HuH-7 (cell line): ENCODE measurements at places on chromosomes 13 and 19.
A peak's percentile ranks its signal among the peaks of the same experiment; 100 is the strongest.

DNA sequence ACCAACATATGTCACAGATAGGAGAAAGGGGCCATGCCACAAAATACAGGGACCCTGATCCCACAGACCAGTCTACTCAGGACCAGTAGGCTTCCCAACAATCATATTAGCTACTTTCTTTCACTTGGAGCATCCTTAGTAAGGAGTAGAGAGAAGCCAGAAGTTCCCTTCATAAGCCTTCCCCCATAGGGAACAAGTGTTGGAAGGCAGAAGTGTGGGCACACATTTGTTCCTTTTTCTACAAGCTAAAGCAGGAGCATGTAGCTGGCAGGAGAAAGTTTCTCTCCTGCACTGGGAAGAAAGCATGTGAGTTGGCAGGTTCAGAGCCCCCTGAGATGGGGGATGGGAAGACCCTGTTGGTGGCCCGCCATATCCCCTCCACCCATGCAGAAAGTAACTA lies 165.4 kb downstream of the KCTD12 start:
- no peak for DNase-seq

DNA sequence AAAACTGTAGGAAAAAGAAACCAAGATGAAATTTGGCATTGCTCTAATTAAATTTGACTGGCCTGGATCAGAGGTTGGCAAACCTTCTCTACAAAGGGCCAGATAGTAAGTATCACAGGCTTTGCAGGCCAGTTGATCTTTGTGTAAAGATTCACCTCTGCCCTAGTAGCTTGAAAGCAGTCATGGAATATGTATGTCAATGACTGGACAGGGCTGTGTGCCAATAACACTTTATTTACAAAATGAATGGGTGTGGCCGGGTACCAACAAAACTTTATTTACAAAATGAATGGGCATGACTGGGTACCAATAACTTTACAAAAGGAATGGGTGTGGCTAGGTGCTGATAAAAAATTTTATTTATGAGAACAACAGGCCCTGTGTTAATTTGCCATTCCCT lies 20.0 kb downstream of the SIN3B start:
- no peak for DNase-seq

DNA sequence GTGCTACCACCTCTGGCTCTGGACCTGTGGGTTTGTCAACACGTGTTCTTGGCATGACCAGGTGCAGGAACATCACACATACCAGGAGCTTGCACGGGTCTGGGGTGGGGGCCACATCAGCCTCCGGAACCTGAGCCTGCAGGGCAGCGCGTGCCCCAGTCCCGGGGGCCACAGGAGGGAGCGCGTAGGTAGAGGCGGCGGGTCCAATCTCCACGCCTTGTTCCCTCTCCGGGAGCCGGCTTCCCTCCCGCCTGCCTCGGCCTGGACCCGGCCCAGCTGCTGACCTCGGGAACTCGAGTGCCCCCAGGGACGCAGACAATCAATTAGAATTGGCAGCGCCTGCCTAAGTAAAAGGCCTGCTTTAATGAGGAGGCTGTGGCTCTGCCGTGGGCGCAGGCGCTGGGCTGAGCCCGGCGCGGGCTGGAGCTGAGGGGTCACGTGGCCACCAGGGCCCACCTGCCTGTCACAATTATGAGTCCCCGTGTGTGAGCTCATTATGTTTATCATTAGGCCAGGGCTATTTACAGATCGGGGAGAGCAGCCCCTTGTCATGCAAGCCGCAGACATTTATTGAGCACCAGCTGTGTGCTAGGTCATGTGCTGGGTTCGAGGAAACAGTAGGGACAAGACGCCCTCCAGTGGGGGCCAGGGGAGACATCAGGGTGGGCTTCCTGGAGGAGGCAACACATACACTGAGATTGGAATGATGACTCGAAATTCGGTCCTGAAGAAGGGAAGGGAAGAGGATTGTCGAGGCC lies 32.2 kb upstream of the TNFAIP8L1 start:
- DNase-seq: no peak

DNA sequence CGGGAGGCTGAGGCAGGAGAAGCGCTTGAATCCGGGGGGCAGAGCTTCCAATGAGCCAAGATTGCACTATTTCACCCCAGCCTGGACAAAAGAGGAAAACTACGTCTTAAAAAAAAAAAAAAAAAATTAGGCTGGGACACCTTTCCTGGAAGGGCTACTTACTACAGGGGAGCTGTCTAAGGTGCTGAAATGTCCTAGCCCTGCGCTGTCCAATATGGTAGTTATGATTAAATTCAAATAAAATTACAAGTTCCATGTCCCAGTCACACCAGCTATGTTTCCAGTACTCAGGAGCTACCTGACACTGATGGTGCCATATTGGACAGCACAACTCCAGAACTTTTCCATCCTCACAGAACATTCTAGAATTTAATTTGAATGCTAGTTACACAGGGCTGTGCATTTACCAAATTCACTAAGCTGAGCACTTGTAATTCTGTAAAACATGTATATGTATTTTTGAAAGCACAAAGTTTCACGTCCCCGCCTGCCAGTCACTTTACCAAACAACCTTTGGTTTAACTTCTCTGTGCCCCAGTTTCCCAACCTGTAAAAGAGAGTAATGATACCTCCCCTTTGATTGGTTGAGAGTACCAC lies 9.2 kb upstream of the ZSCAN22 start:
- DNase-seq: no peak

GRCh38 chr13:76958841-76959432 lies 10.6 kb downstream of the ACOD1 start:
- no peak for DNase-seq

DNA sequence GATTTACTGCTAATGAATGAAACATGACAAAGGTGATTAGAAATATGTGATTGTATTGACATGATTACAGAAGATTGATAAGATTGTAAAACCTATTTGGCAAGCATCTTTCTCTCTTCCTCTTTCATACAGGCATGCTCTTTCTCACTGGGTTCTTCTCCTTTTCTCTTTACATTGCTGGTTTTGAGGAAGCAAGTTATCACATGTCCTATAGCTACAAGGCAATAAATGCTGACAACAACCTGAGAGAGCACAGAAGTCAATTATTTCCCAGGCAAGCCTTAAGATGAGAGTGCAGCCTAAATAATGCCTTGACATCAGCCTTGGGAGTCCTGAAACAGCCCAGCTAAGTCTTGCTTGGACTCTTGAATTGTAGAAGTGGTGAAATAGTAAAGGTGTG lies 875.0 kb downstream of the SLITRK1 start:
- no peak for DNase-seq

DNA sequence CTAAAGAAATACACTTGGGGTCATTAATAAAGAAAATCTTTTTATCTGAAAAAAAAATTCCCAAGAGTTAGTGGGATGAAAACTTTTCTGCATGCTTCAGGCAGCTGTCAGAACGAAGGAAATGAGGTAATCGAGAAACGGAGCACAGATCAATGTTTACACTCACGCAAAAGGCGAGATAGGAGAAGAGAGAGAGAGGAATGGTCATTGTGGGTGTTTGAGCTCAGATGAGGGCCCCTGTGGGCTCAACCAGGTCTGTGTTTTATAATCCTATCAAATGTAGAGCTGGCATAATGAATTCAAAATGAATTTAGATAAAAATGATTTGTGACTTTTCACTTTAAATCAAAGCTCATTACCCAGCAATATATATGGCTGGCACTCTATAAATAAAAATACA lies 6.3 kb upstream of the RXFP2 start:
- DNase-seq: no peak

- no peak for DNase-seq
These were observed 49.5 kb downstream of the COL4A1 start for GRCh38 chr13:110257408-110257807.

GRCh38 chr13:111866731-111867245 lies 200.2 kb upstream of the SOX1 start:
- DNase-seq: no peak

GRCh38 chr13:114128348-114128623 lies 4.1 kb downstream of the RASA3 start:
- no peak for DNase-seq

GRCh38 chr19:48794291-48794690 lies 16.5 kb downstream of the BCAT2 start:
- no peak for DNase-seq

GRCh38 chr19:16887353-16888265 lies 1.2 kb upstream of the F2RL3 start:
- DNase-seq: no peak

DNA sequence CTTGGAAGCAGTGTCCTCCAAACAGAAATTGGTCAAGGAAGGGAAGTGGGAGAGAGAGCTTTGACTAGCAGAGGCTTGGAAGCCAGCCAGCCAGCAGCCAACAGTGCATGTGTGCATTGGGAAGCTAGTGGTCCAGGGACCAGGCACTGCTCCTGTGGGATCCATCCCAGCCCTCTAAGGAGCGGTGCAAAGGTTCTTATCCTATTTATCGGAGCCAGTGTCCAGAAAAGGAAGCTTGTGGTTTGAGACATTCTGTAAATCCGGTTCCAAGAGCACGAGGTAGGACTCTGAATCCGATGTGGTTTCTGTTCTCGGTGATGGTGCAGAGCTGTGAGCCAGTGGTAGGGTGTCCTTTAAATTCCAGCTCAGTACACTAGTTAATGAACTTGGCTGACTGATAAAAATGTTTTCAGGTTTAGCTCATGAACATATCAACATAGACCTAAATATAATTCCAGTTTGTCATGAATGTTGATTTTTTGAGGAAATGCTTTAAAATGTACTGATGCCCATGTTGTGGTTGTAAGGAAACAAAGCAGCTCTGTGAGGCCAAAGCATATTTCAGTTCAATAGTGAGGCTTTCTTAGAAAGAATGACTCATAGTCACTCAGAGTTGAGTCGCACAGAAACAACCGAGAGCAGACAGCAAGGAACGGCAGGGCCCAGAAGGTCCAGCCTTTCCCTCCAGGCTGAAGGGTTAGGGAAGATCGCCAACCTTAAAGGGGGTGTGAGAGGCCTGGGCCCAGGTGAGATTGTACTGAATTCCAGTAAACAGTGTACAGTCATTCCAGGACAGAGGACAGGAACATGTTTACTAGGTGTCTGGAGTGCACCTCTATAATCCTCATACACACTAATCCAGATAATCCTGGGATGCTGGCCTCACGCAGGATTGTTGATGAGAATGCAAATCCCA lies 21.5 kb upstream of the GARRE1 start:
- DNase-seq: no peak

DNA sequence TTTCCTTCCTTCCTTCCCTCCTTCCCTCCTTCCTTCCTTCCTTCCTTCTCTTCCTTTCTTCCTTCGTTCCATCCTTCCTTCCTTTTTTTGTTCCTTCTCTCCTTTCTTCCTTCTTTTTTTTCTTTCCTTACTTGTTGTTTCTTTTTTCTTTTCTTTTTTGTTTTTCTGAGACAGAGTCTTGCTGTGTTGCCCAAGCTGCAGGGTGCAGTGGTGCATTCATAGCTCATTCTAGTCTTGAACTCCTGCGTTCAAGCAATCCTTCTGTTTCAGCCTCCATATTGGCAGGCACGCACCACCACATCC lies 5.5 kb upstream of the EEF2 start:
- DNase-seq: no peak

DNA sequence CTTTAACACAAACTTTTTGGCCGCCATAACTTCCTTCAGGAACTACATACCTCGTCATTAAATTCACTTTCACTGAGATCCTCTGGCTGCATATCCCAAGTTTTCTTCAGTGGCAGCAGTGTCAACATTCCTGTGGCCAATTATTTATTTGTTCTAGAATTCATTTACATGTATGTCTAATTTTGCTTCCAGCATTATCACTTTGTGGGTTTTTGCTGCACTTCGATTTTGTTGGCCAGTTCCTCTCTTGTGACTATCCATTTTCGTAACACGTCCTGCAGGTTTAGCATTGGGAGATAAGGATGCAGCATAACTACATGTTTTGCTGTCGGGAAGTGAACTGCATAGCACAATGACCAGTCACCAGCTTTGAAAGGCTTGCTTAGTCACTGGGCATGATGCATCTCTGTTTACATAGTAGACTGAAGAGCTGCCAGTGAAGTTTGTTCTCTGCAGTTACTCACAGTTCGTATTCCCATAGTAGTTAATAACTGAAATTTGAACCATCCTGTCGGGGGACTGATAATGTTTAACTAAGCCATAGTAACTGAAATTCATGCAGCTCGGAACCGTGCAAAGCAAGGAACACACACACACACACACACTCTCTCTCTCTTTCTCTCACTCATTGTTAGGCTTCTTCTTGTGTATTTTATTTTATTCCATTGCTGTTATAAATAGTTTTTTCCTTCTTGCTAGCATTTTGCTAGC lies 28.3 kb downstream of the ZNF507 start:
- DNase-seq: peak; percentile 68

GRCh38 chr19:49335071-49335783 lies at the start of gene CD37:
CD37 (plus strand) TSS chr19:49335406; CDS start chr19:49335541, 135 bp downstream.
- no peak for DNase-seq

DNA sequence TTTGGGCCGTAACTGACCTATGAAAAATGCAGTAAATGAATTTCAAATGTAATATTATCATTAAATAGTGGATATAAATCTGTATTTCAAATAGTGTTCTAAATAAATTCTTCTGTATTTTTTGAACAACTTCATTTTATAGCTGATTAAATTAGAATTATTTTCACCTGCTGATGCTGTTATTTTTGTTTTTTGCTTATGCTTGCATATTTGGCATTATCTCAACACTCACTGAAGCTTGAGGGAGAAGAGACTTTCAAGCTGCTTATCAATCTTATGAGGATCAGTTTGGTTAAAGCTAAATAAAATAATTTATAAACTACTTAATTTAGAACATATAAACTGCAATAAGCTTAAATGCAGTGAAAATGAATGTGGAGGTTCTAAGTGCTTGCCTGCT lies 251.3 kb upstream of the PCDH9 start:
- no peak for DNase-seq

DNA sequence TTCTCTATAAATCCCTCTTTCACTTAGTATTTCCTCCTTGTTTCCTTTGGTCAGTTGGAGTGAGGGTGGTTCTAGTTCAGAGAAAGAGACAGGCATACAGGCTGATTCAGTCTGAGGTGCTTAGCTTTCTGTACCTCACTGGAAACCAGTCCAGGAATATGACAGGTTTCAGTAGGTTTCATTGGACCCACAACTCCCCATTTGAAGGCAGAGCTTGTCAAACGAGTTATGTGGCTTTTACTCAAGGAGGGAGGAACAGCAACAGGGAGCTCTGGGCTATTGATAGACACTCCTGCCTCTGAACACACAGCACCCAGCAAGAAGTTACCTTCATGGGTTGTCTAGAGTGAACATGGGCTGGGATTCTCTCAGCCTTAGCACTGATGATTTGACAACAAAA lies 14.5 kb downstream of the ACTN4 start:
- no peak for DNase-seq

DNA sequence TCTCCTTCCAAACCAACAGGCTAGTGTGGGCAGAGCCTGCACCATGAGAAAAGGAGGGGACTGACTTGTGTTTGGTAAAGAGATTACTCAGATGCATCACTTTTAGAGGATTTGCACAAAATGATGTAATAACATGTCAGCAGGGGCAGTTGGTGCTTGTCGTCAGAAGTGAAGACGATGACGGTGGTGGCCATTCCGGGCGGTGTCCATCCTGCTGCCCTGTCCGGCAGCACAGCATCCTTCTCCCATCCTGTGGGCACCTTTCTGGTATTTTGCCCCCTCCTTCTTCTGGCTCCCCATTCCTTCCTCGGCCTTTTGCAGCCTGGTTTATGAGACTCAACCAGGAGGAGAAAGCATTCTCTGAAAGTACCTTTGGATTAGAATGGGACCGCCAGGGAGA lies 160.1 kb downstream of the TEX29 start:
- no peak for DNase-seq

- peak; percentile 76 for DNase-seq
These were observed 242.1 kb downstream of the FGF9 start for GRCh38 chr13:21913010-21913409.

- DNase-seq: no peak
These were observed 201.1 kb upstream of the ARGLU1 start for GRCh38 chr13:106768991-106769390.
